ENCODE measurements at places on chromosomes 5 and 9.

DNA sequence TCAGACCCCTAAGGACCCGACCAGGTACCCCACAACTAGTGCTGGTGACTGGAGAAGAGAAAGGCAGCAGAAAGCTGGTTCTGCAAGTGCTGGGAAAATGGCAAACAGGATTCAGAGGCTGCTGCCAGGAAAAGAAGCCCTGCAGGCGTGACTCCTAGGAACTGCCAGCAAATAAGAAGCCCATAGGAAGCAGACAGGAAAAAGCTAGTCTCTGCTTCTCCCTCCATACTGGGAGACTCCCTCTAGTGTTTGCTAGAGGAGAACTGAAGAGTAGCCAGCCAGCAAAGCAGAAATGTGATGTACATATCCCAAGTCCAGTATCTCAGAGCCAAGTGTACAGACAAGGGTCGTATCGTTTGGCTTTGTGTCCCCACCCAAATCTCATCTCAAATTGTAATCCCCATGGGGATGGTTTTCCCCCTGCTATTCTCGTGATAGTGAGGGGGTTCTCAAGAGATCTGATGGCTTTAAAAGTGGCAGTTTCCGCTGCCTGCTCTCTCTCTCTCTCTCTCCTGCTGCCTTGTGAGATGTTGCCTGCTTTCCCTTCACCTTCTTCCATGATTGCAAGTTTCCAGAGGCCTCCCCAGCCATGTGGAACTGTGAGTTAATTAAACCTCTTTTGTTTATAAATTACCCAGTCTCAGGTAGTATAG, 38.1 kb upstream of the TUSC1 start:
- peak; percentile 0 for DNase-seq

GRCh38 chr5:164235300-164235891, 730.0 kb downstream of the MAT2B start:
- DNase-seq: no peak

GRCh38 chr5:32233696-32234447, 59.8 kb upstream of the GOLPH3 start:
- no peak for DNase-seq

DNA sequence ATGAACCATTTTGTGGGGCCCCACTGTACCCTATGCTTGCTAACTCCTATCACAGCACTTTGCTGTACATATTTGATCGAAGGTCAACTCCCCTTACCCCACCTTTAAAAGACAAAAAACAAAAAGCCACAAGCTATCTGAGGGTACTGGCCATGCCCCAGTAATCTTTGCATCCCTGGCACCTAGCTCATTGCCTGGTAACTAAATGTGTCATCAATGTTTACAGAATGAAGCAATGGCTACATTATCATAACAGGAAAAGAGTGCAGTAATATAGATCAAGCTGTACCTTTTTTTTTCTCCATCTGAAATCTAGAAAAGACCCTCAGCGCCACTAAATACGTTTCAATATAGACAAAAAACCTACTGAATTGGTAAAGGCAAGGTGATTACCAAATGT, 188.0 kb downstream of the ELAVL2 start:
- no peak for DNase-seq

DNA sequence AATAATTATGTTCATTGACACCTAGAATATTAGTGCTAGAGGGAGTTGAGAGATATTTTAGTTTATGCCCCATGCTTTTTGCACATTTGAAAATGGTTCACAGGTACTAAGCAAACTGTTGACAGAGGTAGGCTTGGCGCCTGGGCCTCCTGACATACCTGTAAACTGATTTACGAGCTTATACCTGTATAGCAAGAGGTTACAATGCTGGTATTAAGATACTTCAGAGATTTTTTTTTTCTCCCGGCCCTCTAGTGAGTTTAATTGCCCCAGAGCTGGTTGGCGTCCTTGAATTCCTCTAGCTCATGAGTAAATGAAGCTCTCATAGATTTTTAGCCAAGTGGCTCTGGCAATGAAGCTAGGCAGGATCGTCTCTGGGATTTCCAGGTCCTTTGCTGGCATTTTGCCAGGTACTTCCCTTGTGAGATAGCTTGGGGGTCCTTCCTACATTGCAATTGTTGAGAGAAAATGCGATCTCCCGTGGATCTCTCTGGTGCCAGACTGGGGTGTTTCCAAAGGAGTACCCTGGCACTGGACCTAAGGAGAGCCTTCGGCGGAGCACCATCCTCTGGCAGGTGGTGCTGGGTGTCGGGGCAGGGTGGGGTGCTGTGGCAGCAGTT, 9.0 kb downstream of the SLC36A1 start:
- no peak for DNase-seq

- peak; percentile 0 for DNase-seq
Observed at GRCh38 chr5:170307575-170308465, 10.2 kb upstream of the LCP2 start.

DNA sequence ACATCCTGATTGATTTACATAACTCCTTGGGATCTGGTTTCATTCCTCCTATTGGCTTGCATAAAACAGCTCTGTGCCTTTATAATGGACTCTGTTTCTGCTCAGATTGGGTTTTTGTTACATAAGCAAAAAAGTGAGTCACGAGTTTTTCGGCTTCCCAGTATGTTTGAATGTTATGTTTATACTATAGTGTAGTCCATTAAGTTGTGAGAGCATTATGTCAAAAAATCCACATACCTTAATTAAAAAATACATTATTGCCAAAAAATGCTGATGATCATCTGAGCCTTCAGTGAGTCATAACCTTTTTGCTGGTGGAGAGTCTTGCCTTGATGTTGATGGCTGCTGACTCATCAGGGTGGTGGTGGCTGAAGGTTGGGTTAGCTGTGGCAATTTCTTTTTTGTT, 144.6 kb downstream of the CCDC171 start:
- DNase-seq: no peak

- DNase-seq: no peak
Observed at GRCh38 chr5:34009610-34010009, 1.8 kb upstream of the AMACR start.

DNA sequence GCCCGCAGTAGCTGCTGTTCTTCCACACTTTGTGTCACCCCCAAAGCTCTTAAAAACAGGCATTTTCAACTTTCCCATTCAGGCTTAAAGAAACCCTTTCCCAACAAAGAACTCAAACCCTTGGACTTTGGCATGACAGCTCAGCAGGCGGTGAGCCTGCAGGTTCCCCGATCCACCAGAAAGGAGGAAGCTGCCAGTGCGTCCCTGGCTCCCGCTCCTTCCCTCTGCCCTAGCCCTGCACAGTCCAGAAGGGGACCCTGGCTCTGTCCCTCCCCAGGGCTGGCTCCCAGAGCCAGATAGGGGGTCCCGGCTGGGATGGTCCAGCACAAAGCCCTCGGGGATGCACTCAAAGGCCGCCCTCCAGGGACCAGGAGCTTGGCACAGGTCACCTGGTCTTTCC, 9.6 kb downstream of the SLC9A3 start:
- DNase-seq: no peak

GRCh38 chr5:179623906-179624741, 653 bp upstream of the HNRNPH1 start:
- DNase-seq: no peak

GRCh38 chr5:178532666-178533065, 57.5 kb downstream of the COL23A1 start:
- DNase-seq: no peak

- DNase-seq: peak; percentile 93
Observed at GRCh38 chr5:124806373-124807077, 60.1 kb upstream of the ZNF608 start.

- peak; percentile 11 for DNase-seq
Observed at GRCh38 chr9:36791222-36791950, 218.7 kb downstream of the MELK start.

DNA sequence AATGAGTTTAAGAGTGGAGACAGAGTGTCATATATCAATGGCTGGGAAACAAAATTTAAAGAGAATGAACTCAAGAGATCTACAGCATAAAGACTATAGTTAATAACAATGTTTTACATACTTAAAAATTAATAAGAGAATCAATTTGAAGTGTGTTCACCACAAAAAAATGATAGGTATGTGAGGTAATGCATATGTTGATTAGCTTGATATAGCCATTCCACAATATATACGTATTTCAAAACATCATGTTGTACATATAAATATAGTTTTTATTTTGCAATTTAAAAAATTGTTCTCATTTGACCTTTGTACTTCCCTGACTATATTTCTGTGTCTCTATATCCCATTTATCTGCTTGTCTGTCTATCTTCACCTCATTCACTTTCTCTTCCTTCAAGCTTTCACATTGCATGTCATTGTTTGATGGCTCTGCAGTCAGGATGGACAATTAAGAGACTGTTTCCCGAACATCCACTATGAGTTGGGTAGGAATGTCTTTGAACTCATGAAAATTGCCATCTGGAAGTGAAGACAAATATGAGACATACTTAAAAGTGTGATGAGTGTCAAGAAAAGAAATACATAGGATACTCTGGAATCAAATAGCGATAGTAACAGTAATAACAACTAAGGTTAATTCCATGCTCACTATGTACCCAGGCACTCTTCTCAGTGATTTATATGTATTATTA, 359.9 kb upstream of the ACTBL2 start:
- DNase-seq: no peak

DNA sequence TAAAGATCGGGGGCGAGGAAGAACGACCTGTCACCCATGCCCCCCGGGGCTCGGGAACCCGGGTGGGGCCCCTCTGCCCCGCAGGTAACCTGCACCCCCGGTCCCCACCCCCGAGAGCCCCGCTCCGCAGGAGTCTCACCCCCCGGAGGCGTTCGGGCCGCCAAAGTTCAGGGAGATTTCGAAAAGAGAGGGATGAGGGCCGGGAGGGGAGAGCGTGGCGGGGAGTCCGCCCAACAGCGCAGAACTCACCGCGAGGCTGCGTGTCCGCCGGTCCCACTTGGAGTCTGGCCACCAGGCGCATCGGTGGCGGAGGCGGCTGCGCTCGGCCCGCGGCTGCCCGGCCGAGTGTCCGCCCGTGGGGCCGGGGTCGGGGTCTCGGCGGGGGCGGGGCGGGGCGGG, at the start of gene PHF19:
Gene PHF19, minus strand, starts transcription at position 347 of the 399 bp plus-strand sequence. CDS start 2,447 bp downstream, outside the sequence.
- DNase-seq: peak; percentile 36
